ENCODE measurements at places on chromosomes 7 and 10.

GRCh38 chr7:148185041-148185440 lies 405.5 kb upstream of the C7orf33 start:
- no peak for DNase-seq

DNA sequence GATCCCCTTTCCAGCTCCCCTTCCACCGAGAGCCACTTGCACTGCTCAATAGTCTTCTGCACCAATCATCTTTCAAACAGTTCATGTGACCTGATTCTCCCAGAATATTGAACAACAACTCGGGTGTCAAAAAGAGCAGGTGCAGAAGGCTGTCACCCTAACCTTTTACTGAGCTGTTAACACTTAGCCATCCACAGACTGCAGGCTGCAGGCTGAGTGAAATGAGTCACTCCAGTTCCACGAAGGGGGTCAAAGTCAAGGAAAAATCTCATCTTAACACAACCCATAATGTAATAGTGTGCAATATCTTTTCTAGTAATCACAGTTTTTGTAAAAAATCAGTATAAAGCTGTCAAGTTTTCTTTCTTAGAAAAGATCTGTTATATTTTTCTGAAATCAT lies 63.1 kb downstream of the MTPAP start:
- DNase-seq, result no peak

DNA sequence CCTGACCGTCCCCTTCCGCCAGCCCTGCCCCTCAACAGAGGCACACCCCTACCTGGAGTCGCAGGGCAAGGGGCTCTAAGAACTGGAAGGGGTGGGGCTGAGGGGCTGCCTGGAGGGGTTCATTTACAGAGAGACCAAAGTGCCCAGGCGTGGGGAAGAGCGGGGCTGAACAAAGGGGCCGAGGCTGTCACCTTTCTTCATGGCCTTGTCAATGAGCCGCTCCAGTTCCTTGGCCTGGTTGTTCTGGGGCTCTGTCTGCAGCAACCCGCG lies 2.3 kb upstream of the CLDN15 start:
- DNase-seq, result no peak

GRCh38 chr10:14173706-14174594 lies 156.8 kb downstream of the FRMD4A start:
- peak; percentile 3 for DNase-seq

Data from lung microvascular endothelial cell (primary cell).